ENCODE measurements at places on chromosomes 12 and 14.

GRCh38 chr12:67710582-67710981, 62.0 kb downstream of the DYRK2 start:
- DNase-seq, result no peak

- no peak for DNase-seq
These were observed 224.4 kb downstream of the NUBPL start for GRCh38 chr14:31785574-31785973.

- DNase-seq, result no peak
These were observed 269.5 kb downstream of the ACSS3 start for GRCh38 chr12:81347404-81347803.

DNA sequence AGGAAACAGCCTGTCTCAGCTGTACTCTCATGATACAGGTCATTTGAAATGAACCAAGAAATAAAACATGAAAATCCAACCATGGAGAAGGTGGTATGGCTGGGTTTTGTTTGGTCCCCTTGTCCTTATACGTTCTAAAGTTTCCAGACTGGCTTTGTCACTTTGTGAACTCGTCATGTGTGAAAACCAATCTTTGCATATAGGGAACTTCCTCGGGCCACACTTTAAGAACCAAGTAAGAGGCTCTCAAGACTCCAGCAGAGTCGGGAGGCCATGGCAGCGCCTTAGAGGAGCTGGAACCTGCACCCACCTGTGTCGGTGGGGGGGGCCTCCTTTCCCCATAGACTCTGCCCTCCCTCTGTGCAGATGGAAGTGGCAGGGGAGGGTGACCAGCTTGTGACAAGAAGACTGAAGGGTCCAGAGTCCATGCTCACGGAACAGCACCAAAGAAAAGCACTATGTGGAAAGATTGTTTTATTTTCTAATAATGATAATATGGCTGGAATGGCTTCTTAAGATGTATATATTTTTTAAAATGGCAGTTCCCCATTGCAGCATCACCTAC, 125.3 kb downstream of the ESRRB start:
- no peak for DNase-seq

Data from CD8-positive, alpha-beta T cell (primary cell).